Hematopoietic multipotent progenitor cell treated with erythropoietin and hydrocortisone succinate and interleukin-3 and kit ligand, for 15 days (in vitro differentiated cells): ENCODE measurements at places on chromosomes 2 and 18.

- DNase-seq = no peak
Observed at GRCh38 chr2:120879431-120880295, 144.0 kb downstream of the GLI2 start.

DNA sequence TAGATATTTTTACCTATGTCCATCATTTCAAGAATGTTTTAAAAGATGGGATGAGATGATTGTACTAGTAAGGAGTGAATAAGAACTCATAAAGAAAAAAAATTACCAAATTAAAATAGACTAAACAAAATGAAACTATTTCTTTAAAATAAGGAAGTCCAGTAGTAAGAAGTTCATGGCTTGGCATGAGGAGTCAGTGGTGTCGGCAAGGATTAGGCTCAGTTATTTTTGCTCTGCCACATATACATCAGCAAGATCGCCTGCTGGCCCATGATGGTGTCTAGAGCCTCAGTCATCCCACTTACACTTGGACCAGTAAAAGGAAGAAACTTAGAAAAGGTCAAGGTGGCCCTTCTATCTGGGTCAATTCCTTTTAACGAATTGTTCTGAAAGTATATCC lies 300.9 kb upstream of the SLC8A1 start:
- no peak for DNase-seq

GRCh38 chr2:8753609-8754008 lies 71.8 kb downstream of the ID2 start:
- DNase-seq = peak; percentile 38

DNA sequence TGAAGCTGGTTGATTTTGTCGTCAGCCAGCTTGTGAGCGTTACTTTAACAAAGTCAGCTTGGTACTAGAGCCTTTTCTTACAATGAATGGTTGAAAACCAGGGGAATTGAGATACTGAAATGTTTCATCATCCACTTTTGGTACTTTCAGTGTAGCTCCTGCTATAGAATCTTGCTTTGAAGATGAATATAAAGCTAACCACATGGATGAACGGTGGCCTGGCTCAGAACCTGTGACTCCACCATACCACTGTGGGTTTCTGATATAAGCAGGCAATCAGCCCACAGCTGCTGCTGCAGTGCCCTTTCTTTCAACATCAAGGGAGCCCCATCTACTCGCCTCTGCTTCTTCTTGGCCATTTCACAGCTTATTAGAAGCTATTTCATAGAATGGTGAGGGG lies 53.2 kb upstream of the GPR45 start:
- DNase-seq = no peak

DNA sequence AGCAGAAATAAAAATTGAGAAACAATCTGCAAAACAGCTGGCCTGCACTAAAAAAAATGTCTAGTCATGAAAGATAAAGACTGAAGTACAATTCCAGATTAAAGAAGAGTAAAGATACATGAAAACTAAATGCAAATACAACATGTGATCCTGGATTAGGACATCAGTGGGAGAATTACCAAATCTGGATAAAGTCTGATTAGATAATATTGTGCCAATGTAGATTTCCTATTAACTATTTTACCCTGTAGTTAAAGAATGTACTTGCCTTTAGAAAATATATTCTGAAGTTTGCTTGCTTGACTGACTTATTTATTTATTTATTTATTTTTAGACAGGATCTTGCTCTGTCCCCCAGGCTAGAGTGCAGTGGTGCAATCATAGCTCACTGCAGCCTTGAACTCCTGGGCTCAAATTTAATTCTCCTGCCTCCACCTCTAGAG lies 58.7 kb downstream of the ASXL2 start:
- DNase-seq = no peak

DNA sequence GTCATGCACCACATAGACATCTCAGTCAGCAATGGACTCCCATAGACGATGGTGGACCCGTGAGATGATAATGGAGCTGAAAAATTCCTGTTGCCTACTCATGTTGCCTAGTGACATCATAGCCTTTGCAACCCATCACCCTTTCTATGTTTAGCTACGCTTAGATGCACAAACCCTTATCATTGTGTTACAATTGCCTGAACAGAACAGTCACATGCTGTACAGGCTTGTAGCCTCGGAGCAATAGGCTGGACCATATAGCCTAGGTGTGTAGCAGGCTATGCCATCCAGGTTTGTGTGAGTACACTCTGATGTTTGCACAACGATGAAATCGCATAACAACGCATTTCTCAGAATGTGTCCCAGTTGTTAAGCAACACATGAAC lies 221.6 kb downstream of the ALPK2 start:
- DNase-seq = no peak

DNA sequence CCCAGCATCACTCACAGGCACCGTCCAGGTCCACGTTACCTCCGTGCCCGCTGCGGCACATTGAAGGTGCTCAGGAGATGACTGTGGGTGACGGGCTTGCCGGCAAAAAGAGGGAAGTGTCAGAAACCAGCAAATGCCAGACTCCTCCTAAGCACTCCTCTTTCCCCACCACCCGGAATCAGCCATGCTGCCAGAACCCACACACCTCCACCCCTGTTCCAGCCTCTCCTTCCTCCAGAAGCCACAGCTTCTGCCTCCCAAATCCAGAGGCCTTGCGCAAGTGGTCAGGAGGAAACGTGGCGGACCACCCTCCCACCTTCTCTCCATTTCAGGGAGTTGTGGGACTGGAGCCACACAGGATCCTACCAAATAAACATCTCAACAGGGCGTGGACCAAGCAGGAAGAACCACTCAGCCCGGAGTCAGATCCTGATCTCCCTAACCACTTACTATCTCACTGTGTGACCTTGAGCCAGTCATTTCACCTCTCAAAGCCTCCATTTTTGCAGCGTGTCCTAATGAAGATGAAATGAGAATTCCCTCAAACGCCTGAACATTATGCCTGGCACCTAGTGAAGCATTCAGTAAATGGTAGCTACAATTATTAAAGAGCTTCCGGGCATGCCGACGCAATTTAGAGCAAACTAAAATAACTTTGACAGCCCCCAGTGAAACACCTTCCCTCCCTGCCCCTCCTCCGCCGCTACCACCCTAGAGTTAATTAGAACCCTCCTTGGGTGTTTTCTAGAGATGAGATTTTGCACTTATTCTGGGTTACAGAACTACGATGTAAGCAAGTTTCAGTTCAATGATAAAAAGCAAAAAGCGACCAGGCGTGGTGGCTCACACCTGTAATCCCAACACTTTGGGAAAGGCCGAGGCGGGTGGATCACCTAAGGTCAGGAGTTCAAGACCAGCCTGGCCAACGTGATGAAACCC lies 32.9 kb downstream of the SMAD7 start:
- DNase-seq = no peak

DNA sequence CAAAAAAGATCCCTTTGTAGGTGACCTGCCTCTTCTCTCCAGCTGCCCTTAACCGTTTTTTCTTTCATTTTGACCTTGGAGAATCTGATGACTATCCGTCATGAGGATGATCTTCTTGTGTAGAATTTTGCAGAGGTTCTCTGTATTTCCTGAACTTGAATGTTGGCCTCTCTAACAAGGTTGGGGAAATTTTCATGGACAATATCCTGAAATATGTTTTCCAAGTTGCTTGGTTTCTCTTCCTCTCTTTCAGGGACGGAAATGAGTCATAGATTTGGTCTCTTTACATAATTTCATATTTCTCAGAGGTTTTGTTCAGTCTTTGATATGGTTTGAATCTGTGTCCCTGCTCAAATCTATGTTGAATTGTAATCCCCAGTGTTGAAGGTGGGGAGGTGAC lies 34.0 kb downstream of the ZC3H8 start:
- DNase-seq = no peak

GRCh38 chr18:80171054-80171872 lies 62.2 kb downstream of the ADNP2 start:
- peak; percentile 36 for DNase-seq

GRCh38 chr2:239312741-239313667 lies 87.8 kb downstream of the HDAC4 start:
- no peak for DNase-seq

GRCh38 chr2:30686000-30686399 lies 121.2 kb downstream of the CAPN13 start:
- DNase-seq = no peak
